ENCODE measurements at places on chromosomes 12 and 14.

DNA sequence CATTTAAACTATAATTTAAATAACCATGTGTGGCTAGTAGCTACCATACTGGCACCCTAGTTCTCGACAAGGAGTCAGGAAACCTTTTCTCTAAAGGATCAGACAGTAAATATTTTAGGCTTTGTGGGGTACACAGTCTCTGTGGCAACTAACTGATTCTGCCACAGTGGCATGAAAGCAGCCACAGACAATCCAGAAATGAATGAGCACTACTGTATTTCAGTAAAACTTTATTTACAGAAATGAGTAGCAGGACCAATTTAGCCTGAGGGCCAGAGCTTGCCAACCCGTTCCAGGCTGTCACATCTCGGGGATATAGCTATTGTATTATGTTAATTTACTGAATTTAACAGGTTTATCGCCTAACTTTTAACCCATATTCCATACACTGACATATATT is 278.7 kb downstream of the ITPR2 start:
- DNase-seq: no peak

- no peak for DNase-seq
Measured at GRCh38 chr12:68536885-68537485, 73.7 kb upstream of the RAP1B start.

GRCh38 chr12:132205271-132206045 is 61.2 kb downstream of the NOC4L start:
- no peak for DNase-seq

DNA sequence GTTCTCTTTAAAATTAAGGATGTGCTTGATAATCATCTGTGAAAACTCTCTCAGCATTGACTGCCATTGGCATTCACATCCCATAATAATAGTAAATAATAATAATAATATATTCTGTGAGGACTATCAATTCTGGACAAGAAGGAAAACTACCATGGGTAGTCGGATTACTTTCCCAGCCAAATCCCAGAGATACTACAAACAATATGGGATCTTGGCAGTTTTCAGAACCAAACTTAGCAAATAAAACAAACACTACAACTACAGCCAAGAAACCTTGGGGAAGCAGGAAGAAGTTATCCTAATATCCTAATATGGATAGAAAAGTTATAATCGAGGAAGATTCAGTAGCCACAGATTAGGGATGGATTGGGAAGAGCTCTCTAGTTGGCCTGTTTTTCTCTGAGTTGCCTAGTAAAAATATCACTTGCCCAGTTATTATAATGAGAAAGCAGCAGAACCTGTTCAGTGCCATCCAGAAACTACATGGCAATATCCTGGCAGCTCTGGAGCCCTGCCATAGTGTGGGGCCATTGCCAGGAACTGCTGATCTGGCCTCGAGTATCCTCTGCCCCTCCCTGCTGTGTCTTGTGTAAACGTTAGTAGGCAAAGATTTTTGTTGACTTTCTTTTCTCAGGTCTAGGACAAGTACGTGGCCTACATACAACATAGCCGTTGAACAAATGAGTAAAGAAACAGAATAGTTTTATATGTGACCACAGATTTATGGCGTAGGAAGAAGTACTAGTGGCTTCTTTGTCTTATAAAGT is 193.5 kb downstream of the SLC2A13 start:
- peak; percentile 59 for DNase-seq

DNA sequence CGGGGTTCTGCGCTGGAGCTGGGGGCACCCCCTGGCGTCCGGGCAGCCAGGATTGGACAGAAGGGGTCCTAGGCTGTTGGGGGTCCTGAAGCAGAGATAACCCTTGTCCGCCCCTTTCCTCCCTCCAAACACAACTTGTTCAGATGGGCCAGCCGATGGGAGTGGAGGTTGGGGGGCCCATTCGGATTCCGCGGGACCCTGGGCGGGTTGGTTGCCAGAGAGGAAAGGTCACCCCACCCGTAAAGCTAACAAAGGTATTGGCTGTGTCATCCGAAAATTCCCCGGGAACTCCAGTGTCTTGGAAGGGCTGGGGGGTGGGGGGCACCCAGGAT is 1.3 kb downstream of the FAM222A start:
- DNase-seq: no peak

DNA sequence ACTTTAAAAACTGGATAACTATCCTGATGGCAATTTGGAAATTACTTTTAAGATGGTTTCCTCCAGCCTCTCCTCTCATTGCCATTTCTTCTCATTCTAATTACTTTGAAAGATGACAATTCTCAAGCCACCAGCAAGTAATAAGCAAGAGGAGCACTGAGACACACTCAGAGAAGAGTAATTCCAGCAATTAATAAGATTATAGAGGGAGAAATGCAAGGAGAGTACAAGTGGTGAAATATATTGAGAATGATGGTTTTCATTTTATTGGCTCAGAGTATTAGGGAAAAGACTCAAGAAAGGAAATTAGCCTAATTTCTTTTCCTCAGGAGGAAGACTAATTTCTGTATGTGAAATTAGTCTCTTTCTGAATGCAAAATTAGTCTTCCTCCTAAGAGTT is 20.5 kb upstream of the MSRB3 start:
- no peak for DNase-seq

- no peak for DNase-seq
Measured at GRCh38 chr14:55562135-55562534, 17.9 kb upstream of the KTN1 start.

GRCh38 chr12:50057000-50057841 is at the start of gene ASIC1:
Gene ASIC1 (plus strand): TSS chr12:50057596. CDS start chr12:50058767, 1,171 bp downstream.
- DNase-seq: peak; percentile 63

DNA sequence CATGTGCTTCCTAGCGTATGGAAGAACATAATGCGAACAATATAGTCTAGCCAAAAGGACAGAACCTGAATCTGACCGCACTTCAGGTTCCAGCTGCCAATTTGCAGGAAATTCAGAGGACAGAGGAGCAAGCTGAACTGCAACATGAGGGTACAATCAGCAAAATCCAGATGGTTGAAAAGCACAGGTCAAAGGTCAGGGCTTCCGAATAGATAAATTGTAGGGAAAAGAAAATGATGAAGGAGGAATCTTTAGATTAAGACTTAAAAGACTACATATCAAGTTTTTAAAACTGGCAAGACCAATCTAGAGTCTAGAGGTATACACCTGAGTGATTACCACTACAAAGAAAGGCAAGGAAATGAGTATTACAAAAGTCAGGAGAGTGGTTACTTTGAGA is 42.1 kb upstream of the SELPLG start:
- DNase-seq: no peak

GRCh38 chr12:99911081-99911480 is 73.7 kb downstream of the ANKS1B start:
- peak; percentile 44 for DNase-seq

DNA sequence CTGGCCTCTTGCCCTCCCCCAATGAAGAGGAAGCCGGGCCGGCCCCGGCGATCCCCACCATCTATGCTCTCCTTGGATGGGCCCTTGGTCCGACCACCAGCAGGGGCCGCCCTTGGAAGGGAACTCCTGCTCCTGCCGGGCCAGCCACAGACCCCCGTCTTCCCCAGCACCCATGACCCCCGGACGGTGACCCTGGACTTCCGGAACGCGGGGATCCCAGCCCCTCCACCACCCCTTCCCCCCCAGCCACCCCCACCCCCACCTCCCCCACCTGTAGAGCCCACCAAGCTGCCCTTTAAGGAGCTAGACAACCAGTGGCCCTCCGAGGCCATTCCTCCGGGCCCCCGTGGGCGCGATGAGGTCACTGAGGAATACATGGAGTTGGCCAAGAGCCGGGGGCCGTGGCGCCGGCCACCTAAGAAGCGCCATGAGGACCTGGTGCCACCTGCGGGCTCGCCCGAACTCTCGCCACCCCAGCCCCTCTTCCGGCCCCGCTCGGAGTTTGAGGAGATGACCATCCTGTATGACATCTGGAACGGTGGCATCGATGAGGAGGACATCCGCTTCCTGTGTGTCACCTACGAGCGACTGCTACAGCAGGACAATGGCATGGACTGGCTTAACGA is 19.4 kb downstream of the SETD1B start:
- DNase-seq: no peak

GRCh38 chr12:9711664-9712063 is 21.2 kb downstream of the CLECL1 start:
- DNase-seq: no peak

- no peak for DNase-seq
Measured at GRCh38 chr12:58372298-58372697, 430.9 kb downstream of the ATP23 start.

- no peak for DNase-seq
Measured at GRCh38 chr14:103133210-103134140, 10.2 kb downstream of the TNFAIP2 start.

DNA sequence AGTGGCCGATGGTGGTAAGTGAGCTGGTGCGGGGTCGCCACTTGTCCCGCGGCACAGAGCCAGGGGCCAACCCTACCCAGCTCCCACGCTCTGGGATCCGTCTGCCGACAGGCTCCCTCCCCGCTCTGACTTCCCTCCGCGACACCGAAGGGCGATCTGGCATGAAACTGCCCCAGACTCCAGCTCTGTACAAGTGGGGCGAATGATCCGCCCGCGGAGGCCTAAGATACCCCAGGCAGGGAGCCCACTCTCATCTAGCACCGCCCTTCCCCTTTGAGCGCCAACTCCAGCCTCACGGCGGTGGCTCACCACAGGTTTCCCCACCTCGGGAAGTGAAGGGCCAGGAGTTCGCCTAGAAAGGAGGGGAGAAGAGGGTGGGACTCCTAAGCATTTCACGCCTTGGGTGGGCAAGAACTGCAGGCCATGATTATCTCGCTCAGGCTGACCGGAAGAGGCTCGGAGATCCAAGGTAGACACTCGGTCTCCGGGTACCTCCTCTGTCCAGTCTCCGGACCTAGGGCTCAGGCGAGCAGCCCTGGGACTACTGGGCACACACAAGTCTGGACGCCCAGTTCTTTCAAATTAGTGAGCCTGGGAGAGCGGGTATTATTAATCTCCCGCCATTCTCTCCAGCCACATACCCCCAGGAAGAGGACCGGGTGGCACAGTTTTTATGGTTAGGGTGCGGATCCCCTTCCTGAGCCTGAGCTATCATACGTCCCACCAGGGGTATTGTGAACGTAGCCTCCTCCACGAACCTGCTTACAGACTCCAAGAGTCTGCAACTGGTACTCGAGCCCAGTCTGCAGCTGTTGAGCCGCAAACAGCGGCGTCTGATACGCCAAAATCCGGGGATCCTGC is 849 bp downstream of the WNT1 start:
- DNase-seq: no peak

DNA sequence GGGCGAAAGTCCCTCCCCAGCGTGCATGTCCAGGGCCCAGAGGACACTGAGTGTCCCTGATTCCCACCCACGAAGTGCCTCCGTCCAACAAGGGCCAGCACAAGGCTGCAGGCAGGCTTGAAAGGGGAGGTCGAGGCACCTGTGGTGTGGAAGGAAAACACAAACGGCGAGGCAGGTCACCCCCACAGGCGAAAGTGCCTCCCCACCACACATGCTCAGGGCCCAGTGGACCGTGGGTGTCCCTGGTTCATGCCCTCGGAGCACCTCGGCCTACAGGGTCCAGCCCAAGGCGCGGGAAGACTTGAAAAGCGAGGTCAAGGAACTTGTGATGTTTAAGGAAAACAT is 370.4 kb downstream of the ALG10 start:
- DNase-seq: peak; percentile 29

DNA sequence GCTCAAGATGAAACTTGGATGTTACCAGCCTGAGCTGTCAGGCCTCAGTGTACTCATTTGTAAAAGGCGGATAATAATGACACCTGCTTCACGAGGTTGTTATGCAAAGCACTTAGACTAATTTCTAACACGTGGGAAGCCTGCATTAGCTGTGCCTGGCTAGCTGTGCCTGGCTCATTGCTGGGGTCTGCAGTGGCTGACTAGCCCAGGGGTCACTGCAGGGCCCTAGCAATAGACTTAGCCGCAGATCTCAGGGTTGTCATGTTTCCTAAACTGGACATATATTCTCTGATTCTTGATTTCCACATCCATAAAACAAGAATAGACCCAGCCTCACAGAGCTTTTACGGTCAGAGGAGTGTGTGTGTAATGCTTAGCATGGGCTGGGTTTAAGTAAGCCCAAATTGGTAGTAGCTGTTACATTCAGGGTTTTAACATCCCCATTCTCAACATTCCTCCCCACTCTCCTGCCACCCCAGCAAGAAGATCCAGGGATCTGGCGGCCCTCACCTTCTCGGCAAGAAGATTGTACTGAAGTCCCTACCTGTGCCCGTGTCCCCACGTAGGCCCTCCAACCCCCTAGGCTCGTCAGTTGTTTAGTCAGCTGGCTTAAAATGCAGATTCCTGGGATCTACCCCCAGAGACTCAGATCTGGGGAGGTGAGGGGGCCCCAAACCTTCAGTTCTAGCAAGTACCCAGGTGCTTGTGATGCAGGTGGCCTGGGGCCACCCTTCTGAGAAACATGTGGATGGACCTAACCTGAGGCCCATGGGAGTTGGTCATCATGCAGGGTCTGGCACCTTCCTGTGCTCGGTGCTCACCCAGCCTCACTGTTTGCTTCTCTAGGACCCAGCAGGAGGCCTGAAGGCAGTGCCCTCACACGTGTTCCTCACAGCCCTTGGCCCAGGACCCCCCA is 8.6 kb downstream of the NR4A1 start:
- no peak for DNase-seq

DNA sequence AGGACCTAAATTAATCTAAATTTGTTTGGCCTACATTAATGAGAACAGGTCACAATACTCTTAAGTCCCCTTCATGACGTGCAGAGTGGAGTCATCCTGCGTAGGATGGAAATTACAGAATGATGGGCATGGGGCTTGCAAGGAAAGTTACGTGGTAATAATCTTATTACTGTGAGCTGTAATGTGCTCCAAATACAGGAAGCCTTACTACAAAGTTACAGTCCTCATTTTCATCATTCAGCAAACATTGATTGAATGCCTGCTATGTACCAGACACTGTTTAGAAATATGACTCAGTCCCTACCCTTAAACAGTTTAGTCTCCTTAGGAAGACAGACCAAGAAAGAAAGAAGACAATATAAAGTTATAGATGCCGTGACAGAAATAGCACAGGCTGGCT is 9.4 kb downstream of the HIGD1C start:
- DNase-seq: no peak

GRCh38 chr12:21828779-21829178 is 54.3 kb upstream of the KCNJ8 start:
- DNase-seq: no peak

DNA sequence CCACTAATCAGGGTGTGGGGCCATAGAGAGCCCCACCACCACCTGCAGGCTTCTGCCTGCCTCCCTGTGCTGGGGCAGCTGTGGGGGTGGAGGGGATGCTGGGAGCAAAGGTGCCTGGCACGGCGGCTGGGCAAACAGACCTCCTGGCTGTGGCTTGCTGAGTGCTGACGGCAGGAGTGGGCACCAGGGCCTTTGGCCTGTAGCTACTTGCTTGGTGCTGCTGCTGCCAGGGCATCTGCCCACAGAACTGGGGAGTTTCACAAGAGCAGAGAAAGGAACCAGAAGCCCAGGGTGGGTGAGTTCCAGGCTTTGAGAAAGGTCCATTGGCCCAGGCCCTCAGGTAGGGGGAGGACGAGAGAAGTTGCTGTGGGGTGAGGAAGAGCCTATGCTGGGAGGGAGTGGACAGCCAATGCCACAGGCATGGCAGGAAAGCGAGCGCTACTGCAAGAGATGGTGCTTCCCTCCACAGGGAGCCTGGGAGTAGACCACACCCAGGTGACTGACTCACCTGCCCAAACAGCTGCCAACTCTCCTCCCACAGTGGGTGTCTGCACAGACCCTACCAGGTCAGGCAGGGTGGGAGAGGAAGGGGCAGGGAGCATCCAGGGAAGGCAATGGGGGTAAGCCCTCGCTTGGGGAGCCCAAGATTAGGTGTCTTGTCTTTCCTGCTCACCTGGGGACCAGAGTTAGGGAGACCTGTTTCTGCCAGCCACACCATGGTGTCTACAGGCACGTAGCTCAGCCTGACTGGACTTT is 39.0 kb upstream of the HDAC7 start:
- DNase-seq: no peak

- DNase-seq: no peak
Measured at GRCh38 chr12:88793096-88793495, 212.8 kb upstream of the KITLG start.
